ENCODE measurements at places on chromosomes 11 and 22.
A peak's percentile ranks its signal among the peaks of the same experiment; 100 is the strongest.

DNA sequence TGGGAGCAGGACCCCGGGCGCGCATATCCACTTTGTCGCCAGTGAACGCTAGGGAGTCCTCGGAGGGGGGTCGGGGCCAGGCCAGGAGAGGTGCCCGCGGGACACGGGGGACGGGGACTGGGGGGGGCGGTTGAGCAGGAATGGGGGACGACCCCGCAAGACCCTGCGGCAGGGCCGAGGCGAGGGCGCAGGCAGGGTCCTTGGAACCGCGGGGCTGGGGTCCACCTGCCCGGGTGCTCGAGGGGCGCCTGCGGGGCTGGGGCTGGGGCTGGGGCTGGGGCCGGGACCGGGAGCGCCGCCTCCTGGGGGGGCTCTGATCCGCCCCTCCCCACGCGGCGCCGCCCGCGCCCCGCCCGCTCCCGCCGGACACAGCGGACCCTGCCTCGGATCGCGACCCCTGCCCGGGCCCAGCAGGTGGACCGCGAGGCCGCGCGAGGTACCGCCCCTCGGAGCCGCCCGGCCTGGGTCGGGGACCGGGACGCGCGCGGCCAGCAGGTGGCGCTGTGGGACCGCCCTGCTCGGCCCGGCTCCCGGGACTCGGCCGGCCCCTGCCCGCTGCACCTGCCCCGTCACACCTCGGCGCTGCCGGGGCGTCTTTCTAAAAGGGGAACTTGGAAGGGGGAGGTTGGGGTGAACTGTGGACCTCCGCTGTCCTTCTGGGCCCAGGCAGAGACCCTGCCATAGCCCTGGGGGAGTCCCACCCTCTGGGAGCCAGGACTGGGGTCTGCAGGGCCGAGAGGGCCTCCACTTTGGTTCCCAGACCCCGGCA is 11.0 kb downstream of the CRELD2 start:
- peak; percentile 81 for DNase-seq

DNA sequence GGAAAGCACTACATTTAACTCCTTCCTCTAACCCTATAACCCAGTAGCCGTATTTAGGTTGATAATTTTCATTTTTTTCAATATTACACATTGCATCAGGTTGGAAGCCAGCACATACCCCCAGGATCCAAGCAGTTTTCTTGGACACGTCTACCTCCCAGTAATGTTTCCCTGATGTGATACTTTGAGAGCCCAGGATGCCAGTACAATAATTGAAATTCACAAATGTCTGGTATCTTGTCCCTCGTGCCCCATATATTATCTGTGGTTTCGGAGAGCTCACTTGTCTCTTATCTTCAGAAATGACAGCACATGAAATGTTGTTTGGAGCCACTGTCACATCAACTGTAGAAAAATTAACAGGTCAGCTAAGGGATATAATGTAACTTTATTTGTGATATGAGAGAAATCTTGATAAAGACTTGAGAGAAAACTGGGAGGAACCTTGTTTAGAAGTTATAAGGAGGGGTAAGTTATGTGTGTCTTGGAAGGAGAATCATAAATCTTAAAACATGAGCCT is 19.8 kb downstream of the TRIM5 start:
- no peak for DNase-seq

DNA sequence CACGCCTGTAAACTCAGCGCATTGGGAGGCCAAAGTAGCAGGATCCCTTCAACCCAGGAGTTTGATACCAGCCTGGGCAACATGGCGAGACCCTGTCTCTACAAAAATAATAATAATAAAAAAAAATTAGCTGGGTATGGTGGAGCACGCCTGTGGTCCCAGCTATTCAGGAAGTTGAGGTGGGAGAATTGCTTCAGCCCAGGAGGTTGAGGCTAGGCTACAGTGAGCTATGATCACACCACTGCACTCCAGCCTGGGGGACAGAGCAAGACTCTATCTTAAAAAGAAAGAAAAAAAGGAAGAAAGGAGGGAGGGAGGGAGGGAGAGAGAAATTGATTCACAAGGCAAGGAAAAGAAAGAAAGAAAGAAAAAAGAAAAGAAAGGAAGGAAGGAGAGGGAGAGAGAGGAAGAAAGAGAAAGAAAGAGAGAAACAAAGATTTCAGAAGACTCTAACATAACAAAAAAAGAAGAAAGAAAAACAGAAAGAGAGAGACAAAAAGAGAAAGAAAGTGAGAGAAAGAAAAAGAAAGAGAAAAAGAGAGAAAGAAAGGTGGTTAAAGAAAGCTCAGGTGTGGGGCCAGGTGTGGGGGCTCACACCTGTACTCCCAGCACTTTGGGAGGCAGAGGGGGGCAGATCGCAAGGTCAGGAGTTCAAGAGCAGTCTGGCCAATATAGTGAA is 37.3 kb upstream of the MYH9 start:
- no peak for DNase-seq

GRCh38 chr11:130631119-130631518 is 182.7 kb downstream of the ADAMTS15 start:
- no peak for DNase-seq

- no peak for DNase-seq
Observed at GRCh38 chr11:7115780-7116179, 27.0 kb downstream of the RBMXL2 start.

DNA sequence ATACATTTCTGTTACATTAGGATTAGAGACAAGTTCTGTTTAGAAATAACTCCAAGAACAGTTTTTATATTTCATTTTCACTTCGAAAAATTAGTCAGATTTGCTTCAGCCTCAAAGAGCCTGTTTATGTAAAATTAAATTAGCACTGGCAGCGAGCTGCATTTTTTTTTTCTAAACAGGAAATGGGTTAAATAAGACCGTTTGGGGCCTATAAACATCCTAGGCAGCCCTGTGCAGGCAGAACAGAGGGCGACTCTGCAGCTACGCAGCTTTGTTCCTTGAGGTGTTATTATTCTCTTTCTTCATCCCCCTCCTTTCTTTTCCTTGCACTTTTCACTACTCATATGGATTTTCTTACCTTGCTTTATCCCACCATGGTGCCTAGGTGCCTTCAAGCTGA is 48.7 kb downstream of the CWC15 start:
- DNase-seq: no peak

DNA sequence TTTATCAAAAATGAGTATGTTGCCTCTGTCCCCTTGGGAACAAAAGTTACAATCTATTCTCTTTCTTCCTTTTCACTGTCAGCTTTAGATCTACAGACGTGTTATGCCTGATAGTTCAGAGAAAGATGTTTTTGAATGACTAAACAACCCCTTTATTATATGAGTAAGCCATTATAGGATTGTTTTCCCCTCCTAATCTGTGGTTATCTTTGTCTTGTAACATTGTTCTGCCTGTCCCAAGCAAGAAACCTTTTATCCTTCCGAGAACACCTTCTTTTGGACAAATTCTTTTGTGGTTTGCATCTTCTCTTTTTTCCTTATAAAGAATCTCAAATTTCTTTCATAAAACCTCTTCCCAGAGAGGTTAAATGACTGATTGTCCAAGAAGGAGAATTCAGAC is 208.4 kb downstream of the DDX10 start:
- no peak for DNase-seq

DNA sequence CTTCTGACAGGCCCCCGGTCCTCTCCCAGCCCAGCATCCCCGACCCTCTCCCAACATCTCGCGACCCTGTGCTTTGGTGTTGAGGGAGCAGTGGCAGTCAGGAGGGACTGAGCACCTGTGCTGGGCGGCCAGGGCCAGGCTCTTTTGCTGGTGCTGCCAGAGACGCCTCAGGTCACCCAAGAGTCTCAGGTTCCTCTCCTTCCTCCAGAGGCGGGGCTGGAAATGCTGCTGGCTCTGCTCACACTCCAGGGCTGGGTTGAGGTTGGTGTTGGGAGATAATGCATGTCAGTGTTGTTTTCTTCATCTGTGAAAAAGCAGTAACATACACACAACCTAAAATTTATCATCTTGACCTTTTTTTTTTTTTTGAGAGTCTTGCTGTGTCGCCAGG is 1.2 kb upstream of the IGLL1 start:
- DNase-seq: no peak

- no peak for DNase-seq
Observed at GRCh38 chr11:107731941-107732688, 20.3 kb upstream of the SLN start.

- no peak for DNase-seq
Observed at GRCh38 chr11:83721263-83721662, 435.1 kb upstream of the CCDC90B start.

DNA sequence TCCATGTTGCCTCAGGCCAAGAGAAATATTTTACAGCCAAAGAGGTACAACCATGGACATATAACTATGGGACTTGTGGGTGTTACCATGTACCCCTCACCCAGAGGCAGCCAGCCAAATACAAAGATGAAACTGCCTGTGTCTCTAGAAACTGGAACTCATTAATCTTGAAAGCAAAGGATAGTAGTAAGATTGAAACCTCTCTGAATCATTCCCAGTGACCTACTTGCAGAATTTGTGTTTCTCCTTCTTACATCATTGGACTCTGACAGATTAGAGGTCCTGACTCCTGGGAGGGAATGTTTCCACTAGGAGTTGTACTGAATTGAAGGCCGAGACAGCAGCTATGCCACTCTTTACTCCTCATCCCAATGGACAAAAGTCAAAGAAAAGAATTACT is 257.4 kb upstream of the UBASH3B start:
- DNase-seq: no peak

- no peak for DNase-seq
Observed at GRCh38 chr11:100441086-100441485, 246.0 kb upstream of the ARHGAP42 start.

GRCh38 chr22:44574640-44575380 is 76.8 kb upstream of the RTL6 start:
- no peak for DNase-seq

DNA sequence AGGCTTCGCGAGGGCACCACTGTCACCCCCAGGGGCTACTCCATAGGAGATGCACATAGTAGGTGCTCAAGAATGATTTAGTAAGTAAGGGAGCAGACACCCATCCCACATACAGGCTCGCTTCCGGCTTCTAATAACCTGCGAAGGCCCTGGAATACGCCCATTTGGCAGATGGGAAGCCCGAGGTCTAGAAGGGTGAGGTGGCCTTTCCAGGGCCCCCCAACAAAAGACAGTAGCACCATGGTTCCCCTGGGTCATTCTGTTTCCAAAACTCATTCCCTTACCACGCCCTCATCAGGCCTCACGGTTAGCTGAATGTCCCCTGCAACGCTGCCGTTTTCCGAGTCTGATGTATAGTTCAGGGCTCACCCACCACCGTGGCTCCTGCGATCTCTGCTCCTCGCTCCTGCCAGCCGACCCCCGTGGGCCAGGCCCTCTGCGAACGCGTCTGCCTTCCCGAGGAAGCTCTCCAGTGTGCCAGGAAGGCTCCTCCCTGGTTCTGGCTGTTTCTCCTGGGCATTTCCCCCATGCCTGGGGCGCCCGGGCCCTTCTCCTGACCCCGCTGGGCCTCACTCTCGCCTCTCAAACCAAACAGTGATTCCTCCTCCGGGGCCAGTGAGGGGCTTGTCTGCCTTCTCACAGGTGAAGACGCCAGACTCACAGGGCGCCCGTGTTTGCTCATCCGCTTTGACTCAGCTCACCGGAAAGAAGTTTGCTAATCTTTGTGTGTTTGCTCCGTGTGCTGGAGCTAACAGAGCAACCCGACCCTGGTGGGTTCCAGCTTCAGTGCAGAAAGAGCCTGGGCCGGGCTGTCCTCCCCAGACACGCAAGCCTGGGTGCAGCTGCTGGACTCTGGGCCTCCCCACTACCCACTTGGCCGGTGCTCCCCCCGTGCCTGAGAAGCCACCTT is 86.6 kb downstream of the RTL6 start:
- no peak for DNase-seq

DNA sequence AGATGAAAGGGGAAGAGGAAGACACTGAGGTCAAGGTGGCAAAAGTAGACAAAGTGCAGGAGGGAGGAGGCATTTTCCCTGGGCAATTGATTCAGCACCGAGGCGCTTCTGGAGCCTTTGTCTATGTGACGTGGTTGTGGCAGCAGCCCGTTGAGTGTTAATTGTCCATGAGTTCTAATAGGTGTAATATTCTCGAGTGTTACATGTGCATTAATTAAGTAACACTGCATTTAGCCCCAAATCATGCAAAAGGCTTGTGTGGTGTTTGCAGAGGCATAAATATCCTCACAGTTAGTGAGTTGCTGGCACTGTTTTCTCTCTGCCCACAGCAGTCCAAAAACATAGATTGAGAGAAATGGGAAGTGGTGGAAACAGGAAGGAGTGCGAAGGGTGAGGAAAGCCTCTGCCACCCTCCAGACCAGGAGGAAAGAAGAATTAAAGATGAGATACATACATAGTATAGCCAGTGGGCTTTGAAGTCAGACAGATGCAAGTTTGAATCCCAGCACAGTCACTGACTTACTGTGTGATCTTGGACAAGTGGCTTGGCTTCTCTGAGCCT is 361.2 kb downstream of the MN1 start:
- DNase-seq: no peak

DNA sequence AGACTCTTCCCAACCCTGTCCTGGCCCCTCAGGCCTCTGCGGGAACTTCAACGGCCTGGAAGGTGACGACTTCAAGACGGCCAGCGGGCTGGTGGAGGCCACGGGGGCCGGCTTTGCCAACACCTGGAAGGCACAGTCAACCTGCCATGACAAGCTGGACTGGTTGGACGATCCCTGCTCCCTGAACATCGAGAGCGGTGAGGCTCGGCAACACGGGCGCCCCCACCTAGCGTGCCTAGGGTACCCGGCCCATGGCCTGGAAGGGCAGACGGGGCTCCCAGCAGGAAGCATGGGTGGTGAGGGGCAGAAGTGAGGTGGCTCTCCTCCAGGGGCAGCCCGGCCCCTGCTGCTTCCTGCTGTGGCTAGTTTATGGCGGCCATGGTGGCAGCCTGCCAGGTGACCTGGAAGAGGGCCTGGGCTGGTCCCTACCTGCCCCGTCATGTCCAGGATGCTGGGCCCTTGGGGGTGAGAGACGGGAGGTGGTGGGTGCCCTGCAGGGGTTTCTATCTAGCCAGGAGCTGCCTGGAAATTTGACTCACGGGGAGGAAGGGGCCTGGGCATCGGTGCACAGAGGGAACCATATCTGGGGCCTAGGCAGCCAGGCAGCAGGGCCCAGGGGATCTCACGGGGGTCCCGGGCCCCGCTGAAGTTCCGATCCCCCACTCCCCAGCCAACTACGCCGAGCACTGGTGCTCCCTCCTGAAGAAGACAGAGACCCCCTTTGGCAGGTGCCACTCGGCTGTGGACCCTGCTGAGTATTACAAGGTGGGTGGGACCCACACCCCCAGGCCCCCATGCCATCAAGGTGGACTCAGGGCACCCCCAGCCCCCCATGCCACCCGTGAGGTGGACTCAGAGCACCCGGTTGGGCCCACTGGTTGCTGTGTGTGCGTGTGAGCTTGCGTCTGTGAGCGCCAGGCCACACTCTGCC is 9.2 kb downstream of the MUC2 start:
- DNase-seq: no peak

Measured in stimulated activated CD8-positive, alpha-beta memory T cell treated with anti-CD3 and anti-CD28 coated beads, Interleukin-15, amount 100 ng/mL, for 24 hours (primary cell).